ENCODE measurements at places on chromosomes 11 and 22.

GRCh38 chr11:125110506-125110905, 920 bp downstream of the TMEM218 start:
- DNase-seq: no peak

DNA sequence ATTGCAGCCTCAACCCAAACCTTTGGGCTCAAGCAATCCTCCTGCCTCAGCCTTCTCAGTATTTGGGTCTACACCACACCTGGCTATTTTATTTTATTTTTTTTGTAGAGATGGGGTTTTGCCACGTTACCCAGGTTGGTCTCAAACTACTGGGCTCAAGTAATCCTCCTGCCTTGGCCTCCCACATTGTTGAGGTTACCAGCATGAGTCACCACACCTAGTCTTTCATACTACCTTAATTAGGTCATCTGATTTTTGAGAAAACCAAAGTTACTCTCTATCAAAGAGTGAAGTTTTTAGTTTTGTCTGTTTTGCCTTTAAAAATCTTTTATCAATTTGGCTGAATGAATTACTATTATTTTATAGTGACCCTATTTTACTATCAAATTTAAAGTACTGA, 335.6 kb upstream of the LRRC4C start:
- no peak for DNase-seq

DNA sequence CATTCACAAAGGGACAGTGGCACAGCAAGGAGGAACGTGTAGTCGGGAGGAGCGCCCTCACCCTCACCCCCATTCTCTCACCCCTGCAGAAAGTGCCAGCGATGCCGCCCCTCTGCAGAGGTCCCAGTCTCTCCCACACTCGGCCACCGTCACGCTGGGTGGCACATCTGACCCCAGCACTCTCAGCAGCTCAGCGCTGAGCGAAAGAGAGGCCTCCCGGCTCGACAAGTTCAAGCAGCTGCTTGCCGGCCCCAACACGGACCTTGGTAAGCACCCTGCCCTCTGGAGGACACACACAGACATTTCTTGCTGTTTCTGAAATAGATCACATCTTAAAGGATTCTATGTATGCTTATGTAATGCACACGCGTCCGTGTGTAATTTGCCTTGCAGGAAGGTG, 34.9 kb downstream of the TBC1D22A start:
- DNase-seq: no peak

DNA sequence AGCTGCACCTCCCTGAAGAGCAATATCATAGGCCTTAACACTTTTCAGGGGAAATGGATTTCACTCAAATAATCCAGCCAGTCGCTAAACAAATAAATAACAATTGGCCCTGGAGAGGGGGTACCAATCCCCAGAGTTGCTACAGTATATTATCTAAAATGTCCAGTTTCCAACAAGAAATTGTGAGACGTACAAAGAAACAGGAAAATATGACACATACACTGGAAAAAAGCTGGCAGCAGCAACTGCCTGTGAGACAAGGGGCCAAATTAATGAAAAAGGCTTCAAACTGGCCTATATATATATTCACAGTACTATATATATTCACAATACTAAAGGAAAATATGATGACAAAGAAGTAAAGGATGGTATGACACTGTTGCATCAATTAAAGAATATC, 4.0 kb downstream of the NF2 start:
- DNase-seq: no peak

GRCh38 chr11:86175626-86176025, 68.9 kb upstream of the EED start:
- no peak for DNase-seq

- no peak for DNase-seq
These were observed 14.4 kb upstream of the TPCN2 start for GRCh38 chr11:69034123-69034867.

DNA sequence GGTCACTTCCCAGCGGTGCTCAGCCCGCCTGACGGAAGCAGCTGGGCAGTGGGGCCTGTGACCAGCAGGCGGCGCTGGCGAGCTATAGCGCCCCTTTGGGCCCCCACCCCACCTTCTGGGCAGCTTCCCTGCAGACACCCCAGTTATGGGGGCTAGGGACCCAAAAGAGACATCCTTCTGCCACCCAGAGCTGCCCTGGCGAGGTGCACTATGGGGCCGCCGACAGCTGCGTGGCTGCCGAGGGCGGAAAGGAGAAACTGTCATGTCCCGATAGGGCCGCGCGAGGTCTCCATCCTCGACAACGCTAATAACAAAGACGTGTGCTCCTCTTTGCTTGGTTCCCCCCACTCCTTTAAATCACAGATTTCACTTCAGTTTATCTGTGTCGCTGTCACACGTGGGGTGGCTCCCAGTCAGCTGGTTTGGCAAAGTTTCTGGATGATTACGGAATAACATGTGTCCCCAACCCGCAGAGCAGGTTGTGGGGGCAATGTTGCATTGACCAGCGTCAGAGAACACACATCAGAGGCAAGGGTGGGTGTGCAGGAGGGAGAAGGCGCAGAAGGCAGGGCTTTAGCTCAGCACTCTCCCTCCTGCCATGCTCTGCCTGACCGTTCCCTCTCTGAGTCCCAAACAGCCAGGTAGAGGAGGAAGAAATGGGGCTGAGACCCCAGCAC, 673 bp upstream of the MYO7A start:
- DNase-seq: peak; percentile 18

DNA sequence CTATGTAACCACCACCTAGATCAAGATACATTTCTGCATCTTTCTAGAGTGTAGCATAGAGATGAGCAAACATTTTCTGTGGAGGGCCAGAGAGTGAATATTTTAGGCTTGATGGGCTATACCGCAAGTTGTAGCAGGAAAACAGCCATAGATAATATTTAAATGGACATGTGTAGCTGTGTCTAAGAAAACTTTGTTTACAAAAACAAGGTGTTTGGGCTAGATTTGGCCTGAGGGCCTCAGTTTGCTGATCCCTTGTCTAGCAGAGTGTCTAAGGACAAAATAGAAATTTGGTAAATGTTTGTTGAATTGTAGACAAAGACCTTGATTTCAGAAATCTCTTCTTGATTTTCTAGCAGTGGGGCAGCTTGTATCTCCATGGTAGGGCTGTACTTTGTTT, 36.3 kb downstream of the STIM1 start:
- no peak for DNase-seq
